ENCODE measurements at places on chromosomes 3 and 15. TPM values are rescaled to one million over a fixed set of nuclear protein-coding genes. Genes with fewer than 3 reads are reported as not detected.

Gene ASB14
- not detected for total RNA-seq

Gene TMCO5A
- not detected for total RNA-seq

Gene TMEM40
- total RNA-seq, result not detected

Gene GPR15
- total RNA-seq, result 2.5 TPM

Gene CX3CR1
- 8.3 TPM for total RNA-seq

DNA sequence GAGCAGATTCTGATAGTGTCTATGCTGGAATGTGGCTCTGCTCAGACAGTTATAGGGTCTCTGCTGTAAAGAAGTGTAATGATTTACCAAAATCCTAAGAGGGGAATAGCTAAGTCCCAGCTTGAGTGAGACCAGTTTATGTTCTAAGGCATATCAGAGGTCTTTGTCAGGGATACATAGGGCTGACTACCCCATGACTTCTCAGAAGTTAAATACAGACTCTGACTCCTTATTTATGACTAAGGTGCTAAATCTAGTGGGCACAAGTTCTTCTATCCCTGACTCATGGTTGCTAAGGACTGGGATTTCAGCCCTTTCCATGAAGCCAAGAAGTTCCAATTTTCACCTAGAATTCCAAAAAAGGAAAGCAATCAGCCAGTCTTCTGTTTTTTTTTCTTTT is 192.6 kb upstream of the POU1F1 start:
- no peaks in the 10 kb centered on the region for H3K27me3 ChIP-seq
- H3K4me3 ChIP-seq, result no peak overlapping the region
- no peaks in the 10 kb centered on the region for H3K4me1 ChIP-seq
- no peaks in the 10 kb centered on the region for H3K36me3 ChIP-seq
- H3K27ac ChIP-seq, result no peak overlapping the region

DNA sequence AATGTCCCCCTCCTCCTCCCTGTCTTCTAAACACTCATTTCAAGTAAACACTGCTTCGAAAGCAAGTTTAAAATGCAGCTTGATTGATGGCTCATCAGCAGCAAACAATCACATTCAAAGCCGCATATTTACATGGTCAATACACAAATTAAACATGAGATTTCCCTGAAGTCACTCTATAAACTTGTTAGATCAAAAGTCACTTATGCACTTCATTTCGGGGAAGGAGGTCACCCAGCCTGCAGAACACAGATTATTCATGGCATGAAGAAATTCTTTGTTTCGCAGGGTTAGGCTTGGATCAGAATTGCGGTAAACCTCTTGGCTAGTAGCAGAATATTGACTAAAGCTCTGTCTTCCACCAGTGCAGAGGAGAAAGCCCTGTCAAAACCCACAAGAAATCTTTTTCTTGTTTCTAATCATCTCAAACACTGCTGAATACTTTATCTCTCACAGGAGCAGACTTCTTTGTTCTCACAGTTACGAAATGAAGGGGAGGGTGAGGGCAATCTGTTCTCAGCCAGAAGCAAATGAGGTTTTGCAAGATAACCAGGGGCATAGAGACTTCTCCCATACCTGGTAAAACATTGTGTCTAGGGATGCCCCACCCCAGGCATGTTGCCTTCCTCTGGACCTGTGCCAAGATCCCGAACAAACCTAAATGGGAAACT is 133.3 kb upstream of the CHL1 start:
- H3K27me3 ChIP-seq, result no peaks in the 10 kb centered on the region
- no peak for DNase-seq
- no peaks in the 10 kb centered on the region for H3K36me3 ChIP-seq
- no peaks in the 10 kb centered on the region for H3K4me1 ChIP-seq
- no peak overlapping the region for H3K27ac ChIP-seq

- H3K36me3 ChIP-seq, result no peaks in the 10 kb centered on the region
- H3K4me3 ChIP-seq, result no peak overlapping the region
- peaks cover 7% of the 10 kb centered on the region for H3K4me1 ChIP-seq
- no peak for DNase-seq
Measured at GRCh38 chr15:39247574-39247973, 333.3 kb upstream of the THBS1 start.

GRCh38 chr3:126930936-126931600 is 51.8 kb upstream of the PLXNA1 start:
- no peak for DNase-seq
- no peaks in the 10 kb centered on the region for H3K36me3 ChIP-seq
- no peak overlapping the region for H3K27ac ChIP-seq
- peaks cover 34% of the 10 kb centered on the region for H3K4me1 ChIP-seq

GRCh38 chr3:174769171-174769570 is 90.0 kb upstream of the NAALADL2 start:
- no peak for DNase-seq
- no peak overlapping the region for H3K27ac ChIP-seq
- H3K4me1 ChIP-seq, result no peaks in the 10 kb centered on the region
- no peaks in the 10 kb centered on the region for H3K27me3 ChIP-seq

- H3K4me3 ChIP-seq, result no peak overlapping the region
- no peak overlapping the region for H3K27ac ChIP-seq
- H3K36me3 ChIP-seq, result no peaks in the 10 kb centered on the region
- DNase-seq, result no peak
Measured at GRCh38 chr15:38367476-38367875, 86.5 kb upstream of the FAM98B start.

DNA sequence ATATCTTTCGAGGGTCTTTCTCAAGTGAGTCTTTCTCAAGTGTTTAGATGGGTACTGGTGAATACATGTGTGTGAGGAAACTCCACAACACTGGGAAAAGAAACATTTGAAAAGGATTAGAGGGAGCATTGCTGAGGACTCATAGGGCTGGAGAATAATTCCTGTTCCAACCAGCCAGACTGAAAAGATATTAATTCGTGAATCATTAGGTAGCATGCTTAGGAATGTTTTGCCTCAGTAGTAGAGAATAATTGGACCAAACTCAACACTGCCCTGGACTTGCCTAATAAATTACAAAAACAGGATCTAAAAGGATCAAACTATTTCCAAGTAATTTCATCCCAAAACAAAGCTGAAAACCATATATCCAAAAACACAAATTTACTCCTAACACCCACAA is 17.3 kb downstream of the PP2D1 start:
- no peak overlapping the region for H3K27ac ChIP-seq
- H3K4me3 ChIP-seq, result no peak overlapping the region
- H3K27me3 ChIP-seq, result no peaks in the 10 kb centered on the region
- H3K36me3 ChIP-seq, result no peaks in the 10 kb centered on the region

DNA sequence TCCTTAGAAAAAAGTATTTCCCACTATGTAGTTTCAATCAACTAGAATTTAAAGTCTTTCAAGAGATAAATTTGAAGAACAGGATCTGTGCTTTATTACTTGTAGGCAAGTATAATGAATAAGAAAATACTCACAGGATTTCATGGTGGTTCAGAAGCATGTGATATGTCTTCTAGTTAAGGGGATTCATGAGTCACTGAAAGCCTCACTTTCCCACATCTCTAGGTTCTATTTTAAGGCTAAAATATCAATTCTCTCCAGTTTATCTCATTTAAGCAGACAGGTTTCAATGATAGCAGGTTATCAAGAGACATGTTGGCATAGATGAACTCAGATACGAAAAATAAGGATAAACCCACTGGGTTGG is 437.8 kb upstream of the BCHE start:
- DNase-seq, result no peak
- no peaks in the 10 kb centered on the region for H3K4me1 ChIP-seq
- no peaks in the 10 kb centered on the region for H3K36me3 ChIP-seq
- no peaks in the 10 kb centered on the region for H3K27me3 ChIP-seq

- no peak overlapping the region for H3K4me3 ChIP-seq
- no peak overlapping the region for H3K27ac ChIP-seq
- no peak for DNase-seq
- no peaks in the 10 kb centered on the region for H3K27me3 ChIP-seq
- H3K36me3 ChIP-seq, result no peaks in the 10 kb centered on the region
Measured at GRCh38 chr3:107589454-107589853, 66.7 kb downstream of the BBX start.

GRCh38 chr3:72744330-72744729 is 103.9 kb downstream of the SHQ1 start:
- no peaks in the 10 kb centered on the region for H3K27me3 ChIP-seq
- H3K4me1 ChIP-seq, result no peaks in the 10 kb centered on the region
- no peak overlapping the region for H3K4me3 ChIP-seq
